Mesenchymal stem cell (in vitro differentiated cells and primary cell): ENCODE measurements at places on chromosomes 7 and 10.

DNA sequence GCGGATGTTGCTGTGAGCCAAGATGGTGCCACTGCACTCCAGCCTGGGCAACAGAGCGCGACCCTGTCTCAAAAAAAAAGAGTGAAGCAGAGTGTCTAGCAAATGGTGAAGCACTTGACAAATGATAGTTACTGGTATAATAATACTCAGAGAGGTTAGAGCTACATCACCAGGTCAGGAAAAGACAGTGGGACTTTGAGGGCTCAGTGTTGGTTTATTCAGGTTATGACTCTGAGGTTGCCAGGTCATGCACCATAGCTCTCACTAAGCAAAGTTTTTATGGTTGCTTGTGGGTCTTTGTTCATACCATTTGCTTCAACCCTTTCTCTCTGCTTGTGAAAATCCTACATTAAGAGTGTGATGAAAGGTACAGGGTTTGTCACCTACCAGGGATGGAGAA is 13.6 kb downstream of the MRPS33 start:
- H3K27me3 ChIP-seq = peaks cover 9% of the 10 kb centered on the region
- DNase-seq = no peak
- H3K4me3 ChIP-seq = no peak overlapping the region
- H3K27ac ChIP-seq = no peak overlapping the region
- H3K4me1 ChIP-seq = no peaks in the 10 kb centered on the region

DNA sequence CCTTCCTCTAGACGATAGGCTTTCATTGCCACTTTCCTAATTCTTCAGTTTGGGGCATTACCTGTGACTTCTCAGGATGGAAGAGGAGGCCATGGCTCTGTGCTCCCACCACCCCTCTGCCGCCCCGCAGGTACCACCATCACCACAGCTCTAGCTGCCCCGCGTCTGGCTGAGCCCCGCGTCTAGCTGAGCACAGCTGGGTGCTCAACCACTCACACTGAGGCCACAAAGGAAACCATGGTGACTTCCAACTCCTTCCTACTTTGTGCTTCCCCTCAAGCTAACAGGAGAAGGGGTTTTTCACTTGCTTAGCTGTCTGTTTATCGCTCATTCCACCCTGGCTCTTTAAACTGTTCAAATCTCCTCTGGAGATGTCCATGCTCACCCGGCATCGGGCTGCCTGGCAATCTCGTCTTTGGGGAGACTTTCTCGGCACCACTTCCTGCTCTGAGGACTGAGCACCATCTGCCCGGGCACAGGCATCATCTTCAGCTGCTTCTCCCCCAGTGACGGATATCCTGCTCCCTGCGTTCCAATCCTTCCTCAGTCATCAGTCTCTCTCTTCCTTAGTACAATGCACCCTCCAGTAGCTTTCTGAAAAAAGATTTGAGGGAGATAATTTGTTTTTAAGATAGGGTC is 59.4 kb downstream of the MAD1L1 start:
- no peak overlapping the region for H3K4me3 ChIP-seq
- no peak for DNase-seq
- H3K27ac ChIP-seq = no peak overlapping the region
- peaks cover 31% of the 10 kb centered on the region for H3K4me1 ChIP-seq
- H3K27me3 ChIP-seq = peaks cover 3% of the 10 kb centered on the region

GRCh38 chr7:90816511-90817142 is 220.5 kb downstream of the CDK14 start:
- H3K27me3 ChIP-seq = no peaks in the 10 kb centered on the region
- no peaks in the 10 kb centered on the region for H3K36me3 ChIP-seq
- H3K27ac ChIP-seq = peak overlapping the region; percentile 64
- peak; percentile 92 for DNase-seq
- H3K4me3 ChIP-seq = peak overlapping the region; percentile 7
- no peaks in the 10 kb centered on the region for H3K4me1 ChIP-seq

DNA sequence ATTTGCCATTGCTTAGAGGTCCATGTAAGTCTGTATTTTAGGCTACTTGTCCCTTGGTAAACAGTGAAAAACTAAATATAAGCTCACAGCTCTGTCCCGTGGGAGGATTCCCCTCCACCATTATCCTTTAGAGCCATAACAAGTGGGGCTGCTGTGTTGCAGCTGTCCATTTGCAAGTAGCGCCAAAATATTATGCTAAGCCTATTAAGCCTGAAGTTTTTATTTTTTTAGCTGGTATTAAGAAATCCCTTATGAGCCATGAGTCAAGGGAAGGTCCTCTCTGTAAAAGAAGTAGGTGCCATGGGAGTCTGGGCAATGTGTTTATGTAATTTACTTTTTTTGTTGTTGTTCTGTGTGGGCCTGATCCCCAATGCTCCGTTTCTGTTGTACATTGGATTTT is 183.9 kb downstream of the THSD7A start:
- H3K36me3 ChIP-seq = no peaks in the 10 kb centered on the region
- H3K4me3 ChIP-seq = no peak overlapping the region

DNA sequence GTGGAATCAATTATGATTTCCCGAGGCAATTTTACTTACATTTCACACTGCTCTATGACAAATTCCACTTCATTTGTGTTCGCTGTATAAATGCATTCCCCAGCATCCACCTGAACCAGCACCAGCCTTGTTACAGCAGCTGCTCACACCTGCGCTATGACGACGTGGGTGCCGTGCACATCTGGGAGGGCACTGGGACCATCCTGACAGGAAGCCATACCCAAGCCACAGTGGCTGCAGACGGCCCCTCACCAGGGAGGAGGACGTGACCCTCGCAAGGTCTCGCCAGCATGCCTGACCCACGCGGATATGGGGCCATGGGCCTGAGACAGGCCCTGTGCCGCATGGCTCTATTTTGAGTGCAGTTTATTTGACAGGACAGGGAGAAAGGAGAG is 201.3 kb downstream of the MAD1L1 start:
- H3K27ac ChIP-seq = no peak overlapping the region
- peaks cover 4% of the 10 kb centered on the region for H3K36me3 ChIP-seq
- H3K4me3 ChIP-seq = no peak overlapping the region

DNA sequence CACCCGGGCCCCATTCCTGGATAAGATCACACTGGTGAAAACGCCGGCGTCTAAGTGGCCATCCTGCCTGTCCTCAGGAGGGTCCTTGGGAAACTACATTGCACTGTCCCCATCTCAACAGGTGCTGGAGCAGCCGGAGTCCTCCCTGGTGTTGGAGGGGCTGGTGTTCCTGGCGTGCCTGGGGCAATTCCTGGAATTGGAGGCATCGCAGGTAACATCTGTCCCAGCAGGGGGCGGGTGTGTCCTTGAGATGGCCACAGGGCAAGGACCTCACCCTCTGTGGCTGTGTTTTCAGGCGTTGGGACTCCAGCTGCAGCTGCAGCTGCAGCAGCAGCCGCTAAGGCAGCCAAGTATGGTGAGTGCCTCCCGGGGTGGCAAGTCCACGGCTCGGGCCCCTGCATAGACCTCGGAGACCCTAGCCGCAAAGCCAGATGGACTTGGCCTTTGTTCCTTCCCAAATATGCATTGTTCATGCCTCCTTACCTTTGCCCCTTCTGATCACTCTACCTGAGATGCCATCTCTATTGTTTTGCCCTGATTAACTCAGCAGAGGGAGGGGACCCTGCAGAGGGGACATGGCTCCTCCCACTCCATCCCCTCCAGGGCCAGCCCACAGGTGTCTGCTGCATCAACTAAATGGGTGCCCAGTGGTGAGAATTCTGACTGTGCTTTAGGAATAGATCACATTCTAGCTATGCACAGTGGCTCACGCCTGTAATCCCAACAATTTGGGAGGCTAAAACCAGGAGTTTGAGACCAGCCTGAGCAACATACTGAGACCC is 23.8 kb downstream of the ELN start:
- H3K27me3 ChIP-seq = peaks cover 37% of the 10 kb centered on the region
- H3K36me3 ChIP-seq = no peaks in the 10 kb centered on the region
- peak; percentile 21 for DNase-seq
- no peak overlapping the region for H3K27ac ChIP-seq

DNA sequence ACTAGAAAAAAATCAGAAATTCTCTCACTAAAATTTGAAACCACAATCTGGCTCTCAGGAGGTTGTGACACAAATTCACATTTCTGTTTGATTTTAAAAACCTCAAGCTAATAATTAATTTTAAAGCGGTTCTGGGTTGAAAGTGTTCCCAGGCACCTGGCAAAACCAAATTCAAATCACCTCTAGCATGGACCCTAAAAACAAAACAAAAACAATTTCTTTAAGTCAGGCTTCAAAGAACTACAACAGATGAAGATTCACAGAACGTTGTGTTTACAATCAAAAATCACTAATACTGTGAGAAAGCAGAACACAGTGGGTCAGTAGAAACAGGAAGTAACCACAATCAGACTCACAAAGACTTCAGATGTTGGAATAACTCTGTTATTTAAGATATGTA is 7.2 kb upstream of the RELN start:
- H3K36me3 ChIP-seq = no peaks in the 10 kb centered on the region
- H3K27ac ChIP-seq = no peak overlapping the region
- no peak overlapping the region for H3K4me3 ChIP-seq
- no peak for DNase-seq
- peaks cover under 1% of the 10 kb centered on the region for H3K27me3 ChIP-seq
- H3K4me1 ChIP-seq = peaks cover 3% of the 10 kb centered on the region

GRCh38 chr10:112811741-112812551 is 138.1 kb upstream of the TCF7L2 start:
- H3K4me3 ChIP-seq = peak overlapping the region; percentile 14
- H3K4me1 ChIP-seq = peaks cover 27% of the 10 kb centered on the region
- peaks cover 3% of the 10 kb centered on the region for H3K36me3 ChIP-seq
- H3K27ac ChIP-seq = peak overlapping the region; percentile 96

- H3K27me3 ChIP-seq = no peaks in the 10 kb centered on the region
- no peak for DNase-seq
- H3K4me1 ChIP-seq = no peaks in the 10 kb centered on the region
These were observed 256.9 kb upstream of the TPK1 start for GRCh38 chr7:145092766-145093165.

- H3K27ac ChIP-seq = no peak overlapping the region
- no peaks in the 10 kb centered on the region for H3K4me1 ChIP-seq
- H3K36me3 ChIP-seq = no peaks in the 10 kb centered on the region
These were observed 27.5 kb downstream of the ADRB1 start for GRCh38 chr10:114071178-114071577.

DNA sequence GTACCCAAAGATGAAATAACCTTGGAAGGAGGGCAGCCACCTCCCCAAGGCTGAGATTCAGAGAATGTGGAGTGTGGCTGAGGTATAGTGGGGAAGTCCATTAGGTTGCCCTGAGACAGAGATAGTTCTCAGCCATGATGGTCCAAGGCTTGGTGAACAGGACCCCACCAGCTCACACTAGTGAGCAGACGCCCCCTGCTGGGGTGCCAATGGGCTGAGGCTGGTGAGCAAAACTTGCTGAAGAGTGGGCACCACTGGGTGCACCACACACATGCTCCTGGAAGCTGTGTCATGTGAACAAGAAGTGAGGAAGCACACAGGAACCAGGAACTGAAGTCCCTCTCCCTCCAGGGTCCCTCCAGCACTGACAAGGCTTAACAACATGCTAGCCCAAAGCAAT is 8.9 kb downstream of the FBXL13 start:
- no peak overlapping the region for H3K27ac ChIP-seq
- no peaks in the 10 kb centered on the region for H3K27me3 ChIP-seq
- no peak overlapping the region for H3K4me3 ChIP-seq
- H3K4me1 ChIP-seq = peaks cover 6% of the 10 kb centered on the region

- peaks cover 28% of the 10 kb centered on the region for H3K4me1 ChIP-seq
- H3K27me3 ChIP-seq = peaks cover 56% of the 10 kb centered on the region
- no peaks in the 10 kb centered on the region for H3K36me3 ChIP-seq
These were observed 5.9 kb downstream of the EBF3 start for GRCh38 chr10:129958148-129958628.
